Activated B cell treated with CpG ODN at 0.5 μM for 24 hours (primary cell): ENCODE measurements at places on chromosomes 16 and 17. TPM values are rescaled to one million over a fixed set of nuclear protein-coding genes. Genes with fewer than 3 reads are reported as not detected.

KRT39 gene
- total RNA-seq, result not detected in 2 replicates

CDH13 gene
- total RNA-seq, result not detected in 2 replicates

TP53TG3C gene
- total RNA-seq, result not detected in 2 replicates

RCVRN gene
- total RNA-seq, result 0.38 and 0.51 TPM in 2 replicates

RAB11FIP4 gene
- total RNA-seq, result 37.9 and 43.2 TPM in 2 replicates

ZNF385C gene
- total RNA-seq, result 16.7 and 17.0 TPM in 2 replicates

DNA sequence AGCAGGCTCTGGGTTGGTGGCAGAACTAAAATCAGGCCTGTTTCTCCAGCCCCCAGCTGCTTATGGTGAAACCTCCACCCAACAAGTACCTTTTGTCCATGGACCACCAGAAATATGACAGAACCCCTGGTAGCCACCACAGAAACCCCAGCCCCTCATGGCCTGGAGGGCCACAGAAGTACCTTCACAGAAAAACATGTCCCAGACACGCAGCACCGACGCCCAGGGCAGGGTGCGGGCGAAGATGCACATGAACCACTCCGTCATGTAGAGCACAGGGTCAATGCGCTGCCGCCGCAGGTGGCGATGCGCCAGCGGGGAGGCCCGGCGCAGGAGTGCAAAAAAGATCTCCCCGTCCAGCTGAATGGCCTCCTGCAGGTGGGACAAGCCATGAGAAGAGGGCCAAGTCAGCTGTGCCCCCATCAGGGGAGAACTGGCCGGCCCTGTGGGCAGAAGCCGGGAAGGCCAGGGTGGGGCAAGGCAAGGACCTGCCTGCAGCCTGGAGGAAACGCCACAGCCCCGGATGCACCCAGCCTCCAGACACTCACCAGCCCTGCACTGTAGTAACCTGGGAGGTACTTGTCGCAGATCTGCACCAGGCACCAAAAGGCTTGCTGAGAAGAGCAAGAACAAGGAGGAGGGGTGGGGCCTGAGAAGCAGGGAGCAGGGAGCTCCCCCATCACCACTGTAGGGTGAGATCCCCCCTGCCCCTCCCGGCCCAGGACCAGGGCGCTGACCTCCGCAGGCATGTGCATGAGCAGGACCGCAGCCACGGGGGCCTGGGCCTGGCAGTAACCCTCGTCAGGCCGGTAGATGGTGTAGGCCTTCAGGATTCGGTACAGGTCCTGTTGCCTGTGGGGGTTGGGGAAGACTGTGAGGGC lies 4.1 kb upstream of the CD2BP2 start:
- H3K4me3 ChIP-seq, result no peak overlapping the region
- H3K27ac ChIP-seq, result no peak overlapping the region
- peaks cover 24% of the 10 kb centered on the region for H3K4me1 ChIP-seq
- H3K27me3 ChIP-seq, result no peaks in the 10 kb centered on the region

DNA sequence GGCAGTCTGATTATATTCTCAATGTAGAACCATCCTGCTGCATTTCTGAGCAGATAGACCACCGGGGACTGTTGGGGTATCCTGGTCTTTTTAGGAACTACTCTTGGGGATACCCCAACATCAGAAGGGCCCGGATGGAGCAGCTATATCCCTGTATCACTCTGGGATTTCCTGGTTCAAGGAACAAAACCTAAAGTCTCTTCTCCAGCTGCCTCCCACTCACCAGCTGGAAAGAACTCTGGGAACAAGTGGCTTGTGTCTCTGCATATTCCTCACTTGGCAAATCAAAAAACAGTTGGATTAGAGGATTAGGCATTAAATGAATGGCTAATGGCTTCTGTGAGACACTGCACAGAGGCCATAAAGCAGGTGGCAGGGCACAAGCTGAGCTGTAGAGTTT lies 62.3 kb upstream of the HS3ST2 start:
- no peak overlapping the region for H3K27ac ChIP-seq
- peaks cover 19% of the 10 kb centered on the region for H3K27me3 ChIP-seq
- no peaks in the 10 kb centered on the region for H3K4me1 ChIP-seq
- H3K36me3 ChIP-seq, result no peaks in the 10 kb centered on the region
- DNase-seq, result no peak
- H3K4me3 ChIP-seq, result no peak overlapping the region

- peaks cover 51% of the 10 kb centered on the region for H3K36me3 ChIP-seq
- H3K4me1 ChIP-seq, result peaks cover 33% of the 10 kb centered on the region
- no peak overlapping the region for H3K4me3 ChIP-seq
- no peaks in the 10 kb centered on the region for H3K27me3 ChIP-seq
- H3K27ac ChIP-seq, result no peak overlapping the region
- DNase-seq, result no peak
These were observed 45.4 kb downstream of the CREBBP start for GRCh38 chr16:3835089-3835602.

GRCh38 chr17:4208238-4208637 lies 55.5 kb downstream of the ANKFY1 start:
- H3K4me3 ChIP-seq, result no peak overlapping the region
- no peak overlapping the region for H3K27ac ChIP-seq
- DNase-seq, result no peak
- H3K36me3 ChIP-seq, result peaks cover 69% of the 10 kb centered on the region
- H3K4me1 ChIP-seq, result peaks cover 5% of the 10 kb centered on the region

DNA sequence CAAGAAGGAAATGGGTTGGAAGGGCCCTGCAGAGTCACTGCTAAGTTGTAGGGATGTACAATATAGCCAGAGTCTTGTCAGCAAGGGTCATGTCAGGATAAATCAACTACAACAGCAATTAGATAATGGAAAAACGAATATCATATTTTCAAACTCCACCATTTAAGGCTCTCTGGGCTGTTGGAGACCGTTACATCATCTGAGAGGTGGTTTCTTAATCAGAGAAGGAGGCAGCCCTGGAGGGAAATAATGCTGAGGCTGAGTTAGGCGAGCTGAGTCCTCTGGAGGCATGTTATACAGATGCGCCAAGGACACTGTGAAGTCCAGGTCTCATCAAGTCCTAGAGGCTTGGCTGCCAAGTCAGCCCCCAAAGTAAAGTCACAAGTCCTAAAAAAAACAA lies 30.3 kb downstream of the LYRM9 start:
- peaks cover 6% of the 10 kb centered on the region for H3K27me3 ChIP-seq
- H3K27ac ChIP-seq, result no peak overlapping the region
- H3K36me3 ChIP-seq, result no peaks in the 10 kb centered on the region
- DNase-seq, result no peak

DNA sequence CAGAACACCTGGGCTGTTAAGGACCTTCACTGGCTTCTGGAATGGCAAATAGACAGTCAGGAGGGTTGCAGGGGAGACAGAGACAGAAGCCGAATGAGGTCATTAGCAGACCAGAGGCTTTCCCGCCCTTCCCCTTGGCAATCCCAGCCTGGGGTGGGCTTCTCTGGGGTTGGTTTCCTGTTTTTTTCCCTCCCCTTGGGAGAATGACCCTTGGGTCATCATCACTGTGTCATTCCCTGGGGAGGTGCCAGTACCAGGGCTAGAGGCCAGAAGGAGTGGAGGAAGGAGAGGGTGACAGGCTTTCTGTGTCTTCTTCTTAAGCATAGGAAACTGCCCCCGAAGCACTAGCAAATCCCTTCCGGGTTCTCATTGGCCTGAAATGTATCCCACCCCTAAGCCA lies 42.9 kb upstream of the IL21R start:
- no peak overlapping the region for H3K4me3 ChIP-seq
- DNase-seq, result no peak
- peaks cover 91% of the 10 kb centered on the region for H3K36me3 ChIP-seq
- peaks cover 13% of the 10 kb centered on the region for H3K4me1 ChIP-seq
- H3K27ac ChIP-seq, result peak overlapping the region; percentile 53
- H3K27me3 ChIP-seq, result no peaks in the 10 kb centered on the region

DNA sequence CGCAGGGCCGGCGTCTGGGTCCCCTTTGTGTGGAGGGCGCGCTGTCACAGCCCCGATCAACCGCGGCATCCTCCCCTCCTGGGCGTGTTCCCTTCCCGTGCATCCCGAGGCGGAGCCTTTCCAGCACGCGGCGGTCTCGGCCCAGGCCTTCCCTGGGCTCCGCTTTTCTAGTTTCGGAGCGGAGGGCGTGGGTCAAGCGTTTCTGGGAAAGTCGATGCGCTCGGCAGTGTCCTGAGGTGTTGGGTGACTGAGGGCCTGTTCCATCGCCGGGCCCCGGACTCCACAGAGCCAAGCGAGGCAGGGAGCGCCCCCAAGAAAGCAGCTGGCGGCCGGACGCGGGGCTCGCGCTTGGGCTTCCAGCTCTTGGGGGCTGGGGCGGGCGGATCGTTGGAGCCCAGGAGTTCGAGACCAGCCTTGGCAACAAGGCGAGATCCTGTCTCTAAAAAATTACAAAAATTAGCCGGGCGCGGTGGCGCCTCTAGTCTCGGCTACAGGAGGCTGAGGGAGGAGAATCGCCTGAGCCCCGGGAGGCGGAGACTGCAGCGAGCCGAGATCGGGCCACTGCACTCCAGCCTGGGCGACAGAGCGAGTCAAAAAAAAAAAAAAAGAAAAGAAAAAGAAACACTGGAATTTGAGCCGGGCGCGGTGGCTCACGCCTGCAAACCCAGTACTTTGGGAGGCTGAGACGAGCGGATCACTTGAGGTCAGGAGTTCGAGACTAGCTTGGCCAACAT lies 806 bp downstream of the IFT140 start:
- peak overlapping the region; percentile 88 for H3K4me3 ChIP-seq
- peaks cover 8% of the 10 kb centered on the region for H3K27me3 ChIP-seq
- H3K4me1 ChIP-seq, result peaks cover 44% of the 10 kb centered on the region
- no peak for DNase-seq
- peaks cover 15% of the 10 kb centered on the region for H3K36me3 ChIP-seq

GRCh38 chr17:33049781-33050414 lies 58.3 kb downstream of the SPACA3 start:
- DNase-seq, result no peak
- H3K27me3 ChIP-seq, result peaks cover 7% of the 10 kb centered on the region
- H3K36me3 ChIP-seq, result no peaks in the 10 kb centered on the region
- no peaks in the 10 kb centered on the region for H3K4me1 ChIP-seq
- H3K27ac ChIP-seq, result no peak overlapping the region

DNA sequence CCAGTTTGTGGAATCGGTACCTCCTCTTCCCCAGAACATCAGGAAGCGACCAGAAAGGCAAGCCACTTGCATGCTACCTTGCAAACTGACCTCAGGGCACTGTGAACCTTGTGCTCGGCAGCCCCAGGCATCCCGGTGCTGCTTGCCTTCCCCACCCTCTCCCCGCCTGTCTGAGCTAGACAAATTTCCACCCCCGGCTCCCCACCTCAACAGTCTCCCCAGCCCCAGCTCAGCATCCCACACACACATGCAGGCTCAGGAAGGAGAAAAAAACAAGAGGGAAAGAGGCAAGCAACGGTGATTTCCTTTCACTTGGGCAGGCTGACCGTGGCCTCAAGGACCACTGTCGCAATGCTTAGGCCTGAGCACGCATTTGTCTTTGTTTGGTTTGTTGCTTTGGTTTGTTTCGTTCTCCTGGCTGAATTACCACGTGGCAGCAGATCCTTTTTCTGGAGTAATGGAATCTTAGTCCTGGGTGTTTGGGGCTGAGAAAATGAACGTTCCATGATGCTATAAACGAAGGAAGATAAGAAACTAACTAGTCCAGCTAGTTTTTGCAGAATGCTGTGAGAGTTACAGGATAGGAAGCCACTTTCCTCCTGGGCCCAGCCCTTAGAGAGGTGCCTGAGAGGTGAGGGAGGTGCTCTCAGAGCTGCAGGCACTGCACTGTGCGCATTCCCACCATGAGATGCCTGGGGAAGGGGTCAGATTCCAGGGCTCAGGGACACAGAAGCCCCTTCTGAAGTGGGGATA lies 27.9 kb downstream of the SDK2 start:
- H3K4me3 ChIP-seq, result no peak overlapping the region
- no peak for DNase-seq
- peaks cover 37% of the 10 kb centered on the region for H3K4me1 ChIP-seq
- H3K27ac ChIP-seq, result no peak overlapping the region
- no peaks in the 10 kb centered on the region for H3K27me3 ChIP-seq

DNA sequence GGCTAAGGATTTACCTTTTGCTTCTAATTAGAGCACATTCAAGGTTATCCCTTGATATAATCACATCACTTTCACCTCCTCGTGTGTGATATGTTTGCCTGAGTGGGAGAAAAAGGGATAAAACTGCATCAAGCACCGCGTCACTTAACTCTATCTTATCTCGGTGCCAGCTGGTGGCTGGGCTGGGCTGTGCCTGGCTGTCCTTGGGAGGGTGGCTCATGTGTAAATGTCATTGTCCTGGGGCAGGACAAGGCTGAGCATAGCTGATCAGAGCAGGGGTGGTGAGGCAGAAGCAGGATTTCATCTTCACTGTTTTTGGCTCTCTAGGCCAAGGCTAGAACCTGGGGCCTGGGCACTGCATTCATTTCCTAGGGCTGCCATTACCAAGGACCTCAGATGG lies 105.3 kb downstream of the RAP1GAP2 start:
- peaks cover 5% of the 10 kb centered on the region for H3K36me3 ChIP-seq
- no peaks in the 10 kb centered on the region for H3K4me1 ChIP-seq
- no peak overlapping the region for H3K4me3 ChIP-seq

DNA sequence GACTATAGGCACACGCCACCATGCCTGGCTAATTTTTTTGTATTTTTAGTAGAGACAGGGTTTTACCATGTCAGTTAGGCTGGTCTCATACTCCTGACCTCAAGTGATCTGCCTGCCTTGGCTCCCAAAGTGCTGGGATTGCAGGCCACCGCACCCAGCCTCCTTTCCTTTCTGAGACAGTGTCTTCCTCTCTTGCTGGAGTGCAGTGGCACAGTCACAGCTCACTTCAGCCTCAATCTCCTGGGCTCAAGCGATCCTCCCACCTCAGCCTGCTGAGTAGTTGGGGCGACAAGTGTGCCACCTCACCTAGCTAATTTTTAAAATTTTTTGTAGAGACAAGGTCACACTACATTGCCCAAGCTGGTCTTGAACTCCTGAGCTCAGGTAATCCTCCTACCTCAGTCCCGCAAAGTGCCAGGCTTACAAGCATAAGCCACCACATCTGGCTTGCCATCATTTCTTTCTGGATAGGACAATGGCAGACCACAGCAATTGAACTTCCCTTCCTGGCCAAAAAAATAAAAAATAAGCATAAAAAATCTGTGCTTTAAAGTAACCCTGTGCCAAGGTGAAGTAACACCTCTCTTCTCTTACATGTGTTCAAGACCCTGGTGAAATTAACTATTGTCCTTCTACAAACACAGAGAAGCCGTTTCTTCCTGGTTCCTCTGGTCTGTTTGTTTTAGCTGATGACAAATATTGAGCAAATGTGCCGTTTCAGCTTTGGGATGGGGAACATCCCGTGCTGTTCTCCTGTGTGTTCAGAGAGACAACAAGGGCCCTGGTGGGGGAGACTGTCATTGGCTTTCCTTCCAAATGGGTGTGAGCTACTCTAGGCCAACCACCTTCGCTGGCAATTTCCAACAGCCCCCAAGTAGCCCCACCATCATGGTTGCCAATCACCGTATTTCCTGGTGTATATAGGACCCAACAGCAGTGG lies 60.2 kb downstream of the EMP2 start:
- H3K4me1 ChIP-seq, result peaks cover 4% of the 10 kb centered on the region
- H3K36me3 ChIP-seq, result no peaks in the 10 kb centered on the region
- no peak overlapping the region for H3K4me3 ChIP-seq

GRCh38 chr16:85401370-85401916 lies 211.7 kb upstream of the GSE1 start:
- H3K4me3 ChIP-seq, result no peak overlapping the region
- peaks cover 5% of the 10 kb centered on the region for H3K27me3 ChIP-seq
- H3K4me1 ChIP-seq, result no peaks in the 10 kb centered on the region
- peak; percentile 5 for DNase-seq

- H3K27me3 ChIP-seq, result no peaks in the 10 kb centered on the region
- no peak overlapping the region for H3K4me3 ChIP-seq
- no peak for DNase-seq
- no peaks in the 10 kb centered on the region for H3K36me3 ChIP-seq
- H3K4me1 ChIP-seq, result peaks cover 24% of the 10 kb centered on the region
These were observed 21.3 kb downstream of the COX4I1 start for GRCh38 chr16:85820604-85821372.
